Stimulated activated CD8-positive, alpha-beta memory T cell treated with anti-CD3 and anti-CD28 coated beads, Interleukin-7, amount 100 ng/mL, for 1 hour (primary cell): ENCODE measurements at places on chromosomes 16 and 17.

- no peak for DNase-seq
Measured at GRCh38 chr16:75385507-75386152, 47.7 kb downstream of the CFDP1 start.

DNA sequence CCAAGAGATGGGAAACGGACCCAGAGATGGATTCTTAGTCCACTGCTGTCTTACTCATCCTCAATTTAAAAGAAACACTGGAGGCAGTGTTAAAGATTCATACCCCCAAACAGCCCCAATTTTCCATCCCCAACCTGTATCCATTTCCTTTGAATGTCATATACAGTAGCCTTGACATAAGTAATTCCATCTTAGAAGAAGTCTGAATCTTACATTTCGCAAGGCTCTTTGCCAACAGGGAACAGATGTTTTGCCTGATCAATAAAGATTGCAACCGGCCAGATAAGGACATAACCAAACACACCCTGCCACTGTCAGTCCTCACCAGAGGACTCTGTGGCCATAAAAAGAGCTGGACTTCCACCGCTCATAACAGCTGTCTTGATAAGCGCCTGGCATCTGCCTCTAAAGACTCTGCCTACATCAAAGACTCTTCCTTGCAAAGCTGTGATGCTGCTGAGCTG is 59.0 kb upstream of the MED9 start:
- DNase-seq: no peak

DNA sequence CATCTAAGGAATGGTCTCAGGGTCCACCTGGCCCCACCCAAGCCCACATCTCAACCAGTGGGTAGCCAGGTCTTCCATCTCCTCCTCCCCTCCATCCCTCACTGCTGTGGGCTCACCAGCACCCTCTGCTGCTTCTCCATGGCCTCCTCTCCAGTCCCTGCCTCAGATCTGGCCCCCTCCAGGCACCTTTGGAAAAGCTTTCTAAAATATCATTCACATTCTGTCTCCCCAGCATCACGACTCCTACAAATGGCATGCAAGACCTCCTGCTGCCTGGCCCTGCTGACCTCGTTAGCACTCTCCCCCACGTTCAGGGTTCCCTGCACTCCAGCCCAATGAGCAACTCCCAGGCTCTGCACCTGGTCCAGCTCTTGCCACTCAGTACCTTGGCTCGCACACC is 13.7 kb downstream of the GLP2R start:
- DNase-seq: no peak

- DNase-seq: no peak
Measured at GRCh38 chr16:674968-675883, at the start of gene RHBDL1. Gene RHBDL1 (plus strand): TSS chr16:675671. CDS start chr16:675791, 120 bp downstream.

GRCh38 chr17:80219763-80220053 is 425 bp downstream of the SGSH start:
- DNase-seq: no peak
